Stimulated activated CD8-positive, alpha-beta memory T cell treated with anti-CD3 and anti-CD28 coated beads, Interleukin-4, amount 100 ng/mL, for 1 hour (primary cell): ENCODE measurements at places on chromosomes 5 and 9.

GRCh38 chr9:129322022-129322621 lies 144.1 kb upstream of the IER5L start:
- no peak for DNase-seq

DNA sequence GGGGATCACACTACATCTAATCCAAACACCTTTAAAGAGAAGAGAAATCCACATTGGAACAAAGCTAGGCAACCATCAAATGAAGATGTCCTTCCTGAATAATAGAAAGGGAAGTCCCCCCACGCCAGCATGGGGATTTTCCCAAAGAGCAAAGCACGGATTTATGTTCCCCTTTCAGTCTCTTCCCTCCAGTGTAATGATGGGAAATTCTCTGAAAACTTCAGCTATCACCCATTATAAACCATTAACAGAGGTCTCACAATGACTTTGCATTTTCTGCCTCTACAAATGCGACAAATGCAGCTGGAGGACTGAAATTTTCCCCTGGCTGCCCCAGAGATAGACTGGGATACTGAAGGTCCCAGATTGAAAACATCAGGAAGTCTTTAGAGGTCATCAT lies 368.7 kb downstream of the EFNA5 start:
- DNase-seq: no peak

DNA sequence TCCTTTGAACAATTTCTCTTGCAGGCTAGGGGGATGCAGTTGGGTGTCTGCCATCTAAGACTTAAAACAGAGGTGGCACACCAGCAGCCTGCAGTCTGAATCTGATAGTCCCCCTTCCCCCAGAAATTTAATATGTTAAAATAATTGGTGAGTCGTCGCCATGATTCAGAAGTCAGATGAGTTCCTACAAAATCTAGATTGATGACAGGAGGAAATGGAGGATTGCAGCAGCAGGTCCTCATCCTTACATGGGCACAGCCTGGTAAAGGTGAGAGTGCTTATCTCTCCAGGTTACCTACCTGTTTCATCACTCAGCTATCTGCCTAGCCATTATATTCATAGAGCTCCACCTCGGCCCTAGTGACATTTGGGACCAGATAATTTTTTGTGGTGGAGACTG lies 112.3 kb downstream of the PCSK1 start:
- no peak for DNase-seq

DNA sequence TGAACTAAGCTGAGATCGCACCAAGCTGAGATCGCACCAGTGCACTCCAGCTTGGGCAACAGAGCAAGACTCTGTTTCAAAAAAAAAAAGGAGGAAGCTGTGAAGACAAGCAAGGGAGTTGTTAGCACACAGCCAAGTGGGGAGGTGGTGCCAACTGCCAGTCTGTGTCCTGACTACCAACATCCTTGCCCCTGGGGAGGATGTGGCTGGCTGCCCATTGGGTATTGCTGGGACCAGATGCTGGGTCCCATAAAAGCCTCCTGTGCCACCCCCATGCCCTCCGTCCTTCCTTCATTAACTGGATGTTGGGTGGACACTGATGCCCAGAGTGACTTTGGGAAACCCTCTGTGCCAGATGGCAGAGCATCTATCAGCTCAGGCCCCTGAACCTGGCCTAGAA lies 157.1 kb upstream of the COL5A1 start:
- no peak for DNase-seq

DNA sequence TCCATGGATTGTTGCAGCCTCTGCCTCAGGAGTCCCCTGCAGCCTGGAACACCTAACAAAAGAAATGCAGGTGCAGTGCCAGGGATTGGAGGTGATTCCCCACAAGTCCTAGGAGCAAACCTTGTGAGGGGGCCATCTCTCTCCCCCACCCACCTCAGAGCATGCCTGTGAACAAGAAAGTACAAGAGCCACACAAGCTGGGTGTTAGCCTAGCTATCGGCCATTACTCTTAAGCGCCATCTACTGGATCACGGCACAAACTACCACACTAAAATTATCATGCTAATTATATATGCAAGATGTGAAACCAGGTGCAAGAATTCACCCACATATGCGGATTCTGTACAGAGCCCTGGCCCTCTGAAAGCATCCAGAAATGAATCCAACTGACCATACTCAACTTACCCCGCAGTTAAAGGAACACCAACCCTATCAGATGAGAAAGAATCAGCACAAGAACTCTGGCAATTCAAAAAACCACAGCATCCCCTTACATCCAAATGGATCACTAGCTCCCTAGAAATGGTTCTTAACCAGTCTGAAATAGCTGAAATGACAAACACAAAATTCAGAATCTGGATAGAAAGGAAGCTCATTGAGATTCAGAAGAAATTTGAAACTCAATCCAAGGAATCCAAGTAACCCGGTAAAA lies 16.5 kb upstream of the PRSS3 start:
- DNase-seq: peak; percentile 9

GRCh38 chr9:6564868-6565267 lies 80.7 kb downstream of the GLDC start:
- DNase-seq: no peak

GRCh38 chr5:145762833-145763232 lies 72.3 kb downstream of the PRELID2 start:
- no peak for DNase-seq

GRCh38 chr5:31913808-31914207 lies 260.3 kb downstream of the GOLPH3 start:
- DNase-seq: no peak

- DNase-seq: no peak
Observed at GRCh38 chr5:77329664-77330430, 119.4 kb downstream of the PDE8B start.

DNA sequence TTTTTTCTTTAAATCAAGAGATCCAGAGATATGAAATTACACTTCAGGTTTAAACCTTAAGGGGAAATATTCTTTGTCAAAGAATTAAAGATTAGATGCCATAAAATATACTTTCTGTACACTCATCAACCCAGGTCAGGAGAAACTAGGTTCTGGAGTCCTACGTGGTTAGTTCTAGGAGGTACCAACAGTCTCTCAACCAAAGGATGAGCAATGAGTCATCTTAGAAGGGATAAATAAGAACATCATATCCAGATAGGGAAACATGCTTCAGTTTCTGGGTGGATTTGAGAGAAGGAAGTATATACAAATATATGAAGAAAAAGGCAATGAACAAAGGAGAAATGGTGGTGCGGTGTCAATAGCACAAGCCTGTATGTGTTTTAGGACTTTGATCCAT lies 98.2 kb downstream of the CSNK1G3 start:
- no peak for DNase-seq

- DNase-seq: no peak
Observed at GRCh38 chr5:74679966-74680365, 5.1 kb upstream of the HEXB start.

GRCh38 chr5:134371834-134372340 lies 518 bp downstream of the UBE2B start:
- DNase-seq: peak; percentile 12

- no peak for DNase-seq
Observed at GRCh38 chr9:14350349-14350728, 36.4 kb upstream of the NFIB start.

DNA sequence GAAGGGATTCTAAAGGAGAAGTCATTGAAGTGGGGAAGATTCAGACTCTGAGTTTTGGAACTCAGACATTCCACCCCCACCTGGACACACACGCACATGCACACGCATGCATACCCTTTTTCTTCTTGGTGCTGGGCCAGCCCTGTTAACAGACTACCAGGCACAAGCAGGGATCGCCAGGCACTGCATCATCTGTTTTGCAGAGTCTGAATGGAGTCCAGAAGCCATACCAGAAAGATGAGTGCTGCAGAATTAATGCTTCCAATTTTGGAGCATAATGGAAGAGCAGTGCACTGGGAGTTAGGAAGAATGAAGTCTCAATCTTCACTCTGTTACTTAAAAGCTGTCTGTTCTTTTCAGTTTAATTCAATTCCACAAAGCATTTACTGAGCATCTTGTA lies 95.5 kb downstream of the PDE8B start:
- DNase-seq: no peak

DNA sequence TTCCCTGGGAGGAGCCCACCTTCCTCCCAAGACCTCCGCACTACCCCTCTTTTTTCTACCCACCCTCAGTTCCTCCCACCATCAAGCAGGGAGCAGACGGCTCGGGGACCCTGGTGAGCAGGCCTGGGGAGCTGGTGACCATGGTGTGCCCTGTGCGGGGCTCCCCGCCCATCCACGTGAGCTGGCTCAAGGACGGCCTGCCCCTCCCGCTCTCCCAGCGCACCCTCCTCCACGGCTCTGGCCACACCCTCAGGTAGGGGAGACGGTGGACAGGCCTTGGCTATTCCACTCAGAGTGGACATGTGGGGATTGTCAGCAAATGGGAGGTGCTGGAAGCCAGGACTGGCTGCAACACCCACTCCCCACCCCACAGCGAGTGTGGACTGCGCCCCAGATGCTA lies 52.9 kb upstream of the ASS1 start:
- DNase-seq: no peak

- no peak for DNase-seq
Observed at GRCh38 chr5:134053840-134054338, 49.1 kb upstream of the VDAC1 start.

DNA sequence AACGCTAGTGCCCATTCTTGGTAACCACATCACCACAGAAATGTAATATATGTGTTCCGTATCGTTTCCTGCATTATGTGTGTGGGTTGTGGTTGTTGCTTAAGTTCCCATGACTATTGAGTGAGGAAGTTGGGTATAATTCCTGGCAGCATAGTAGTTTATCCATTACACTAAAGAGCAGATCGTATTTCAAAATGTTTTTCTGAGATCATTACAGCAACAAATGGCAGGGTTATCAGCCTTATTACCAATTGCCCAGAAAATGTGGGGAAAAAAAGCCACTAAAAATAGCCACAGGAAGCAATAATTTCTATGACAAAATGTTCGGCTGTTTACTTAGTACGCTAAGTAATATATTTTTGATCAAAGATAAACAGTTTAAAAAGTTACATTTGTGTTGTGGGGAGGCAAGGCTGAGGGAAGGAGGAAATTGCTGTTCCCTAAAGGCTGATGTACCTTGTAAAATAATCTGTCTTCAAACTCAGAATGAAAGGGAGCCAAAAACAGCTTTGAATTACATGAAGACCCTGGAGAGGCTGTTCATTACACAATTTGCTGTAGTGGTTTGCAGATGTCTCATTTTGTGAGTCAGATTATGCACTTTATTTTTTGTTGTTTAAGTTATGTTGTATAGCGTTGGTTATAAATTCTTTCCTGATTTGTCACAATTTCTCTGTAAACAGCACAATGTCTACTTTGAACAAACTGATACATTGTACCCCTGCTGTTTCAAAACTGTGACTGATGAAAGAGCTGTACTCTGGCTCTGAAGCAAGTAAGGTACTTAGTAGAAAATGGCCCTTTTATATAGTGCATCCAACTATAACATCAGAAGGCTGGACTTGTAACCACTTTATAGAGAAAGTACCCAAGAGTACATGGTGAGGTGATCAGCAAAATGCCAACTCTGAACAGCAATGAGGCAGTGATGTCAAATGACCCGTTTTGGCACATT lies 1028.5 kb downstream of the NR2F1-AS1 start:
- no peak for DNase-seq

DNA sequence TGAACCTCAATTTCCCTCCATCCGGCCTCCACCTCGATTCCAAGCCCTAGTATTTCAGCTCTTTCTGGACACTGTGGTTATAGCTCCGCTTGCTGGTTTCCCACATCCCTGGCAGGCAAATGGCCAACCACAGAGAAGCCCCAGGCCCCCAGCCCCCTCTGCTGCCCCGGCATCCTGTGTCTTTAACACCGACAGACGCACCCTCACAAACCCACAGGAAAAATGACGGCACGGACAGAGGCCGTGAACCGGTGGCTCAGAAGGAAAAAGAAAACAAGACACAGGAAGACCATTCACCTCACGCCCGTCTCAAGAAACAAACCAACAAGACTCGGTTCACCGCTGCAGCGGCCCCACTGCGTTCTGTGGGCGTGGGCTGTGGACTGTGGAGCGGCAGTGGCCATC lies 1.5 kb upstream of the CLIC3 start:
- no peak for DNase-seq

DNA sequence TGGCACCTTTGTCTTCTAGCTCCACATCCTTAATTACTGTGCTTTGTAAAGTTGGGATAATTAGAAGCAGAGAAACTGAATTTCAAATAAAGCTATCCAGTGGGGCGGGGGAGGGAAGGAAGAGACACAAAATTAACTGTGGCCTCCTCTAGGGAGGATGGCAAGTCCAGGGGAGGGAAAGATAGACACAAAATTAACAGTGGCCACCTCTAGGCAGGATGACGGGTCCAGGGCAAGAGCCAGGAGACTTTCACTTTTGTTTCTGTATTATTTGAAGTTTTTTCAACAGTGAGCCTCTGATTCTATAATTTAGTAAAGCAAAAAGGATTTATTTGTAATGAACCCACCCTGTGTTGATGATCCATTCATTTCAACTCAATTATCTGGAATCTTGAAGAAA lies 335.9 kb downstream of the MSX2 start:
- no peak for DNase-seq

DNA sequence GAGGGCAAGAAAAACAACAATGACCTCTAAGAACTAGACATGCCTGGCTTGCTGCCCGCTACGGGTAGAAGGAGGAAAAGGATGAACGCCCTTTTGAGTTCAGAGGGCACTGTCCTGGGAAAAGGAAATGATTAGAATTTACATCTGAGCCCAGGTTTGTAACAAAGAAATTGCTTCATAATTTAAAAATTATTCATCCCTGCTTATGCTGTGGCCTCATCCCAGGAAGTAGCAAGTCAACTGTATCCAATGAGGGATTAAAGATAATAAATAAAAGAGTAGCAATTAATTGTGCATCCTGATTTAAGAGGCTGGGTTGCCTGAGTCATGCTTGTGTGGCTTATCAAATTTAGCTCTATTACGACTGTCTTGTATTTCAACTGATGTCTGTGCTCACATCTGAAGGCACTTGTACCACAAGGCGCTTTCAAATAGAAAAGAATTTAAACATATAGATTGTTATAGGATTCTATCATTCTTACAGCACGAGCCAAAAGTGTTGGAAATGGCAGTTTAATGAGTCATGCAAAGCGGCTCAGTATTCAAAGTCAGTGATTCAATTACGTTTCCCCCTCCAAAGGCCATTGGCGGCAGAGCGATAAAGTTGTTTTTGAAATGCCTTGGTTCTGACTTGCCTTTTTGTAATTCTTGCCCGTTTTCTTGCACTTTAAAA lies 40.0 kb upstream of the DMRT1 start:
- no peak for DNase-seq

DNA sequence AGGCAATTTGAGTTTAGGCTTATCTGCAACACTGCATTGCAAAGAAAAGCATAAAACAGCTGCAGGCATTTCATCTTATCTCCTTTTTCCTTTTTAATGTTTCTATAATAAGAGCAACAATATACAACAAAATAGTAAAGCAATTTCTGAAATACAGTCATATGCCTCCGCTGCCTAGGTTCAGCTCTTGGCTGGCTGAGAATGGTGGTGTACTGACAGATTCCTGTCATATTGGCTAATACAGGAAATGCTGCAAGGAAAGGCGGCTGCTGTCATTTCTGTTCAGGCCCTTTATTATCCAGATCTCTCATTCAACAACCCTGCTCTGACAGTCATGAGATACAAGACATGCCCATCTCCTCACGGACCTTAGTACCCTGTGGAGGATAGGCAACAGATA lies 677.0 kb downstream of the TAF11L14 start:
- DNase-seq: no peak
